Right ventricle myocardium superior (tissue), 1 donor: ENCODE measurements at places on chromosomes 4 and X. TPM values are rescaled to one million over a fixed set of nuclear protein-coding genes. Genes with fewer than 3 reads are reported as not detected.

The GLA gene
- total RNA-seq: 9.1 TPM

GRCh38 chr4:121237069-121237399 is 72.9 kb upstream of the TNIP3 start:
- no peak for DNase-seq

GRCh38 chrX:134797390-134797700 is 139.1 kb upstream of the PLAC1 start:
- no peak for DNase-seq

DNA sequence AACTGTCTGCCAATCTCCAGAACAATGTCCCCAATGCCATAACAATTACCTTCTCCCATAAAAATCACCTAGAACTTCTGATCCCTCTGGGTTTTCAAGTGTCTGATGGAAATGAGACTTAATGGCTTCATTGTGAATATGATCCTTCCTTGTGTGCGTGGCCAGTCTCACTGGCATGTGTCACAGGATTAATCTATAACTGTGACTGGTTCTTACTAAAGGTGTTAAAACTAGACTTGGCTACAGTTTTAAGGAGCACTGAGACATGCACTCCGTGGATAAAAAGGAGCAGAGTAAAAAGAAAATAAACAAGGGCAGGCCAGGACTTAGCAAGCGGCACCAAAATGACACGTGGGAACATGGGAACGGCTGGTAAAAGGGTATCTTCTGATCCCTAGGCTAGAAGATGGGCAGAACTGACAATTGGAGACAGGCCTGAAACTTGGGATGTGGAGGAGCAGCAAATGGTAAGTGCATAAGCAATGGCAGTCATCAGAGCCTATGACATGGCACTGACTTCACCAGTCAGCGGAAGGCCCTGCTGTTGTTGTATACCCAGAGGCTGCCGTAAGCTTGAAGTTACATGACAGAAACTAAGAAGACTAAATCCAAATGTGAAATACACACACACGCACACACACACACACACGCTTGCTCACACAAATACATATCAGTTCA is 256.6 kb upstream of the NOCT start:
- DNase-seq: no peak
